Hypothalamus (tissue), 51 donors: ENCODE measurements at places on chromosomes 2 and 18.

- DNase-seq = no peak
These were observed 54.8 kb downstream of the C2orf76 start for GRCh38 chr2:119311831-119312230.

- DNase-seq = no peak
These were observed 68.3 kb upstream of the ACYP2 start for GRCh38 chr2:54047091-54047490.

DNA sequence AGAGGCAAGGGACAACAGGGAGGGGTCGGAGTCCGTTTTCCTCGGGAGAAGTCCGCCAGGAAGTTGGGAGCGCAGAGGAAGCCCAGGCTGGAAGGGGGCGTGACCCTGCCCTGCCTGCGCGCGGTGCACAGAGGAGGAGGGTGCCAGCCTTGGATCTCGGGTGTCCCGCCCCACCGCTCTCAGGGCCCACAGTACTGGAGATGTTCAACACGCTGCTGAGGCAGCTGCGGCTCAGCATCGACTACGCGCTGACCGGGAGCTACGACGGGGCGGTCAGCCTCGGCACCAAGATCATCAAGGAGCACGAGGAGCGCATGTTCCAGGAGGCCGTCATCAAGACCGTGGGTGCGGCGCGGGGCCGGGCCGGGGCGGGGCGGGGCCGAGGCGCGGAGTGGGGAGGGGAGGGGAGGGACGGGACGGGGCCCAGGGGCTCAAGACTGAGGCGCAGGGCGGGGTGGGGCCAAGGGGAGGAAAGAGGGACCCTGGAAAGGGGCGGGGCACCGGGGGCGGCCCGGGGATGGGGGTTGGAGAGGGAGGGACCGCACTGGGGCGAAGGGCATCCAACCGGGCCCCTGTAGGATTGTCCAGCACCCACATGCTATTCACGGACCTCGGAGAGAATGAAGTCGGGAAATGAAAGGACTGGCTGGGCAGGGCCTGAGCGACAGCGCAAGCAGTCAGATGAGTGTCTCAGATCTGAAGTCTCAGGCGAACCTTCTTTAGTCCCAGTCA is 36.6 kb downstream of the POMC start:
- no peak for DNase-seq

GRCh38 chr2:21779786-21780185 is 656.0 kb downstream of the TDRD15 start:
- no peak for DNase-seq

GRCh38 chr2:111169924-111170323 is 49.2 kb downstream of the BCL2L11 start:
- no peak for DNase-seq

DNA sequence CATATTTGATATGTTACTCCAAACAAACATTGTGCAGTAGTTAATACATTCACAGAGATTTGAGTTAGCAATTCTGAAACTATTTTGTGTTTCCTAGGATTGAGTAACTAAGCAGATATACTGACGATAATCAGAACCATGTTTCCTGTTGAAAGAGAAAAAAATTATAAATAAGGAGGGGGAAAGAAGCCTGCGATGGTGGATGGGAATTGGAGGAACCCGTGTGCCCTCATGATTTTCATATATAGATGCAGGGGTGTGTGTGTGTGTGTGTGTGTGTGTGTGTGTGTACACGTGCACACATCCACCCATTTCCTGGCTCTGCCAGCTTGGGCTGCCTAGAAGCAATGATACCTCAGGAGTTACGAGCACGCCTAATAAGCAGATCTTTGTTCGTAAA is 56.9 kb downstream of the LPIN2 start:
- DNase-seq = no peak

DNA sequence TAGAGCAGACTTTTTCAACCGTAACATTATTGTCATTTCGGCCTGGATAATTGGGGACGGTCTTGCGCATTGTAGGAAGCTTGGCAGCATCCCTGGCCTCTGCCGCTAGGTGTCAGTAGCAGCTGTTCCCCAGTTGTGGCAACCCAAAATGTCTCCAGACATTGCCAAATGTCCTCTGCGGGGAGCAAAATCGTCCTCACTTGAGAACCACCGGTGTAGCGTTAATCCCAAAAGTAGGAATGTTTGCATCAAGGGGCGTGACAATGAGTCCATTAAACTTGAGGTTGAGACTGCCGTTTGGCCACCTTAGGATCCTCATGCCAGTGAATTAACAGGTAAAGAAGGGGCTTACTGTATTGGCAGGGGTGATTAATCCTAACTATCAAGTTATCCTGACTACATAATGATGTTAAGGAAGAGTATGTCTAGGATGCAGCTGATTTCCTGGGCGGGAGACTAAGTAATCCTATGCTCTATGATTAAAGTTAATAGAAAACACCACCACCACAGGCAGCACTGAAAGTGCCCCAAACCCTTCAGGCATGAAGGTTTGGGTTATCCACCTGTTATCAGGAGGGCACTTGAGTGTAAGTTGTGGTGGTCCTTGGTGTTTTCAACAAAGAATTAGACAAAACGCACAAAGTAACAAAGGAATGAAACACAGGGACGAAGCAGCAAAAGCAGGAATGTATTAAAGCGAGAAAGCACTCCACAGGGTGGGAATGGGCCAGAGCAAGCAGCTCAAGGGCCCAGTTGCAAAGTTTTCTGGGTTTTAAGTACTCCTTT is 4.9 kb upstream of the ZC3H8 start:
- DNase-seq = peak; percentile 81

DNA sequence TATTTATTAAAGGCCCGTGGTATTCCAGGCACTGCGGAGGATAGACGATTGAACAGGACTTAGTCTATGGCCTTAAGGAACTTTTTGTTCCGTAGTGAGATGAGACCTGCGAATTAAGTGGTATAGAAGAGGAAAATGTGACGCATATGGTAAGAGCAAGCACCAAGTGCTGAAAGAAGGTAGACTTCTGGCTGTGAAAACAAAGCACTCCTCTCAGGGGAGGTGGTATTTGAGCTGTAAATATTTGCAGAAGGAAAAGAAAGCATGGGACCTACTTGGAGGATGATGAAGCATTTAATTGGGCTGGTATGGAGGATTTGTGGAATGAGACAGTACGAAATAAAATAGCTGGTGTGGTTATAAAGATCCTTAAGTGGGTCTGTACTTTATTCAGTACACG is 62.5 kb downstream of the GPR39 start:
- no peak for DNase-seq

- no peak for DNase-seq
These were observed 11.6 kb downstream of the GLI2 start for GRCh38 chr2:120747281-120747680.

DNA sequence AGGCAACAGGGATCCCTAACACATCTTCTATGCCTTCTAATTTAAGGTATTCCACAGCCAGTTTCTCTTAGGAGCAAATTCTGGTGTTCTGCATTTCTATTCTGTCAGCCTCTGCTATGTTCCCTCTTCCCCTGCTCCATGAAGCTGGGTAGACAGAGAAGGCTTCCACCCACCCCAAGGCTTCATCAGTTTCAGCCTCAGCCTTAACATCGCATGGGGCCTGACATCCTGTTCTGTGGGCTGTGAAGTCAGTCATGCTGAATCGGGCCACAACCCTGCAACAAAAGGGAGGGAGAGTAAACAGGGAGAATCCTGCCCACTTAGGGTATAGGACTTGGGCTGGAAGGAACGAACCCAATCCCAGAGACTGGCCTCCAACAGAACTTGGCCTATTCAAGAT is 70.6 kb upstream of the PPM1B start:
- DNase-seq = no peak

DNA sequence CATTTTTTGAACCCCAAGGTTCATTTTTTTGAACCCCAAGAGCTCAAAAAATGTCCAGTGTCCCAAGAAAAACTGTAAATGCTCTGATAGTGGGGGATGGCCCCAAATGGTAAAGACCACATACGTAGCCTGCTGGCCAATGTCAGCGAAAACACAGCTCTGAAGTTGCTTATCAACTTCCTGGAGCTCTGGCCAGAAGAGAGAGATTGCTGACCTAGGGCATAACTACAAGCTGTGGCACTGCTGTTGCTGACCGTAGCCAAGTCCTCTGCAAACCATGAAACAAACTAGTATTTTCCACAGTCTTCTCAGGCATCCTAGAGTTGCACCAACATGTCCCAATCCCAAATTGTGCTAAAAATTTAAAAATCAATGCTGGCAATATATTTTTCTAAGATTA is 50.9 kb downstream of the REEP1 start:
- no peak for DNase-seq

GRCh38 chr2:167398873-167399272 is 510.6 kb downstream of the XIRP2 start:
- no peak for DNase-seq

- DNase-seq = no peak
These were observed 58.3 kb upstream of the PXDN start for GRCh38 chr2:1802469-1803216.

DNA sequence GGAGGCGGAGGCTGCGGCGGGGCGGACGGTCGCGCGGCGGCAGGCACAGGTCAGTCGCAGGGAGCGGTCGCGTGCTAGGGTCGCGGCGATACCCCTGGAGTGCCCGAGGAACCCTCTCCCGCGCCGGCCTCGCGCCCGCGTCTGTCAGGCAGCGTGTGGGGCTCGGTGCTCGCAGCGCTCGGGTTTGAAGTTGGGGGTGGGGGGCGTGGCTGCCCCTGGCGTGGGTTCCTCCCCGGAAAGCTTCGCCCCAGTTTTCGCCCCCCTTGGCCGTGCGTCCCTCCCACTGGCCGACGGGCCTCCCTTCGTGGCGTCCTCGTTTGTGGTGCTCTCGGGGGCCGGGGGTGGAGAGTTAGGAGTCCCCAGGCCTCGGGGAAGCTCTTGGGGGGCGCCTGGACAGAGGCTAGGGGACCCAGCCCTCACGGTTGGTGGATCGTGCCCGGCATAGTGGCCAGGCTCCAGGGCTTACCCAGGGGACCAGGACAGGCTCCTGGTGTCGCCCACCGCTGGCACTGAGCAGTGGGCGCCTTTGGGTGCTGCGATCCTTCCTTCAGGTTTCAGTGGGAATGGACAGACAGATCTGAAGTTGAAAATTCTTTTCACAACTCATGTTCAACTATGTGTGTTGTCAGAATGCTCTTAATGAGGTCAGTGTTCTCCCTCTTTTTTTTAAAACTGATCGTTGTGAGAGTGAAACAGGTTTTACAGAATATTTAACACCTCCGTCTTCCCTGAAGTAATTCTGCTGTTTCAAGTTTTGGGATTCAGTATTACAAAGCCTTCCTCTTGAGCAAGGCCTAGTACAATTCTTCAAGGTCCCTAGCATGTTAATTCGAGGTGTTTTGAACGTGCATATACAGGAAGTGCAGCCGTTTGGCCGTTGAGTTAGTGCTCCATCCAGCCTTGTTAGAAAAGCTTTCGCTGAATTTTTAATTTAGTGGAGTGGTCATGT is 604 bp downstream of the RALBP1 start:
- peak; percentile 48 for DNase-seq

- no peak for DNase-seq
These were observed 10.5 kb upstream of the DCTN1 start for GRCh38 chr2:74390606-74391005.

DNA sequence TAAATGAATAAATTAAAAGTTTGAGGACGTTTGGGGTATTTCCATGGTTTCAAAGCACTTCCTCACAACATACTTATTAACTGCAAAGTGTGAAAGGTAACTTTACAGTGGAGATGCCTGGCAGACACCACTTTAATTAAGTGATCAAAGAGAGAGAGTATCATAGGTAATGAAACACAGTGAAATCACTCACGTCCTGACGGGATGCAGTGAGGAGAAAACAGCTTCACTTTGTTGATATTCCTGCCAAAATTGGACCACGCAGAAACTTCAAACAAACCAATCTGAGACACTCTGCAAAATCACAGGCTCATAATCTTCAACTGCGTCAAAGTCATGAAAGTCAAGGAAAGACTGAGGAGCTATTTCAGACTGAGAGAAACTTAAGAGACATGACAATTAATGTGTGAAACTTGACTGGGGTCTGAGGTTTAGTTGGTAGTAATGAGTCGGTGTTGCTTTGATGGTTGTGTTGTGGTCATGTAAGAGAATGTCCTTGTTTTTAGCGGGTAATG is 66.0 kb upstream of the ITGB6 start:
- DNase-seq = no peak

GRCh38 chr2:78132391-78133370 is 610.5 kb upstream of the LRRTM4 start:
- DNase-seq = no peak

DNA sequence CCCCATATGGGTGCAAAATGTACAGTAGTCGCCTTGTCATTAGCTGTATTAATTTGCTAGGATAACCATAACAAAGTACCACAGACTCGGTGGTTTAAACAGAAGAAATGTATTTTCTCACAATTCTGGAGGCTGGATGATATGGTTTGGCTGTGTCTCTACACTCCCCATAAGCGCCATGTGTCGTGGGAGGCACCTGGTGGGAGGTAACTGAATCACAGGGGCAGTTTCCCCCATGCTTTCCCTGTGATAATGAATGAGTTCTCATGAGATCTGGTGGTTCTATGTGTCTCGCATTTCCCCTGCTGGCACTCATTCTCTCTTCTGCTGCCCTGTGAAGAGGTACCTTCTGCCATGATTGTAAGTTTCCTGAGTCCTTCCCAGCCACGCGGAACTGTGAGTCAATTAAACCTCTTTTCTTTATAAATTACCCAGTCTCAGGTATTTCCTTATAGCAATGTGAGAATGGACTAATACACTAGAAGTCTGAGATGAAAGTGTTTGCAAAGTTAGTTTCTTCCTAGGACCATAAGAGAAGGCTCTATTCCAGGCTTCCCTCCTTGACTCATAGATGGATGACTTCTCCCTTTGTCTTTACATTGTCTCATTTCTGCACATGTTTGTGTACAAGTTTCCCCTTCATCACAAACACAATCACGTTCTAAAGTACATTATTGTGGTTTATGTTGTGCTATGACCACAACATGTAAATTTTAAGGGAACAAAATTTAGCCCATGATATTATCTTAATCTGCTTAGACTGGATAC is 1442.6 kb downstream of the SUCLG1 start:
- no peak for DNase-seq

DNA sequence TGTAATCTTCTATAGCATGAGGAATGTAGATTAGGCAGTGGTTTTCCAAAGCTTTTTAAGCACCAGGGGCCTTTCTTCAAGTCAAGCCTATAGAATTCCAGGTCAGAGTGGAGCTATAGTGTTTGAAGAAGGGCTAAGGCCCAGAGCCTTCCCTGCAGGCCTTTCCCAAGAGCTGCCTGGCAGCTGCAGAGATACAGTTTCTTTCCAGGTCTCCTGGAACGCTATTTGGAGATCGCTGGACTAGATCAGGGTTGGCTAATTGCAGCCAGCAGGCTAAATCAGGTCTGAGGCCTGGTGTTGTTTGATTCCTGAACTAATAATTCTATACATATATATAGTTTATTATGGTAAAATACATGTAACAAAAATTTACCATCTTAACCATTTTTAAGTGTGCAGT is 319.0 kb upstream of the SPRED2 start:
- DNase-seq = no peak

DNA sequence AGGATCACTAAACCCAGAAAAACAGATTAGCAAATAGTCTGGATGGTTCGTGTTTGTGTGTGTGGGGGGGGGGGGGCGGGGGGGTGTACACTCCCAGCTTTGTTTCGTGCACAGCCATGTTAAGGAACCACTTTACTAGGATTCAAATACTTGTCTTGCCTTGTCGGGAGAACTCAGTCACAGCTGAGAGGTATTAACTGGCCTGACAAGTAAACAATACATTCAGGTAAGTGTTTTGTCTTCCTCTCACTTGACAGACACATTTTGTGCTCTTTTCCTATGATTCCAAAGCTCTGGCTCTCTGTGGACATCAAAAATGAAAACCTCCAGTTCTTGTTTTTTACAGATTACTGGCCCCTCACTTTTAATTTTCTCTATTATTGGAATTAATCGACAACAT is 173.5 kb downstream of the LRP1B start:
- DNase-seq = no peak
